GM04503 (cell line): ENCODE measurements at places on chromosomes 4 and X.

GRCh38 chr4:159069922-159070321, 33.0 kb upstream of the RAPGEF2 start:
- peak; percentile 55 for DNase-seq

DNA sequence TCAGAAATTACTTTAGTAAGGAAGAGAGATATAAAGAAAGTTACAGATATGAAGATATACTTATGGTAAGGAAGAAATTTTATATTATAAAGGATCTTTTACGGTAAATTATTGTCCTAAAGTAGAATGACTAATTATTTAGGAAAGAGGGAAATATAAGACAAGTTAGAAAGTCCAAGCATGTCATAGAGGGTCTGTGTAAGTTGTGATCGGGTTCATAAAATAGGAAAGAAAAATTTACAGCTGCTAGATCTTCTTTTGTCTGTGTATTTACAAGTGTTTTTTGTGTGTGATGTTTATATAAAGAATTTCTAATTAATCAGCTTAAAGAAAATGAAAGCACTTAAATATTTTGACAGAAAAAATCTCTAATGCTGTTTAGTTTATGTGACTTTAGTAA, 1054.9 kb upstream of the DIAPH2 start:
- no peak for DNase-seq

DNA sequence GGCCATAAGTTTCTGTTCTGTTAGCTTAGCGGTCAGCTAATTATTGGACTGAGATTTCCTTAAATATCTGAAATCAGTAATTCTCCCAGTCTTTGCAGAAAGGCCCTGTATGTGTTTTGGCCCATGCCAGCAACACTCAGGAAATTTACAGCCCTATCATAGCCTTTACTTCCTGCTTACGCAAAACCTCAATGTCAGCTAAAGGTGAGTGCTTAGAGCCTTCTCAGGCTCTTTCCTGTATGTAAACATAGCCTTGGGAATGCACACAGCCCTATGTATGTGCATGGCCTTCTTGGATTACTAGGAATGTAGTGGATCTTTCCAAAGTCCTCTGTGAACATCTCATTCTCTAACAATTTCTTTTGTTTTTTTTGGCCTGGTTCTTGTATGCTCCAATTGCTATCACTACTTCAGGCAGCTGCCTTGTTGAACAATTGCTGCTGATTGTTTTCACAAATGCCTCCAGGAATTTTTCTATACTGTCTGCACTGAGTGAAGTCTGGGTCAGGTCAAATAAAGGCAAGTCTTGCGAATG, 200.0 kb downstream of the PPP1R2C start:
- DNase-seq = no peak

DNA sequence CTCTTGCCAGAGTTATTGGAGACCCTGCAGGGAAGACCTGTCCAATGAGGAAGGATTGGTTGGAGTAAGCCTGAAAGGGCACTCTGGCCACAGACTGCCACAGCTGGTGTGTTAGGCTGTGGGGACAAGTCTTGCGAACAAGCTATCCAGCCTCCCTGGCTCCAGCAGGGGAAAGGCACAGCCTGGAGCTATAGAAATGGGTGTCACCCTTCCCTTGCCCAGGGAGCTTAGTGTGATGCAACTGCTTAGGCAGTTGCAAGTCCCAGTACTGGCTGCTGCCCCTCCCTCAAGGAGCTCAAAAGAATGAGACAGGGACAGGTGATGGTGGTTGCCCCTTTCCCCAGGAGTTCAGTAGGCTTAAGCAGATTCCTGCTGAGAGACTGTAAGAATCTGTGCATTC, 165.7 kb upstream of the CT83 start:
- no peak for DNase-seq

DNA sequence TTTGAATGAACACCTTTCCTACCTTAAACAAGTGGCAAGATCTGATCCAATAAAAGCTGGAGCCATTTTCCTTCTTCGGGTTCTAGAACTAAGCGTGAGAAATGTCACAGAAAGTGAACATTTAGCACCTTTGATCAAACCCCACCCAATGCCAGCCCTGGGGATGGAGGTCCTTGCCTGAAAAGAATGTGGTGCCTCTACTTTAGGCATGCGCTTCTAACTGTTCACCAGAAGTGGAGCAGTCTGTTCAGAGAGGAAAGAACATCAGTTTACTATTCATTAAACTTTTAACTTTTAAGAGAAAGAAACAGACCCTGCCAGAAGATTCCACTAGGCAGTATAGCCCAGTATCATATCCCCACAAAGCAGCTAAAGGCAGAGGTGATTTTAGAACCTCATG, 75.9 kb downstream of the INTS12 start:
- no peak for DNase-seq

GRCh38 chr4:104490096-104490769, 4.5 kb downstream of the CXXC4 start:
- DNase-seq = no peak

- DNase-seq = no peak
Measured at GRCh38 chrX:10120828-10121227, 35.9 kb upstream of the CLCN4 start.

GRCh38 chr4:7018281-7018680, 24.9 kb upstream of the TADA2B start:
- no peak for DNase-seq

GRCh38 chr4:53141308-53141707, 224.6 kb downstream of the SCFD2 start:
- DNase-seq = no peak

DNA sequence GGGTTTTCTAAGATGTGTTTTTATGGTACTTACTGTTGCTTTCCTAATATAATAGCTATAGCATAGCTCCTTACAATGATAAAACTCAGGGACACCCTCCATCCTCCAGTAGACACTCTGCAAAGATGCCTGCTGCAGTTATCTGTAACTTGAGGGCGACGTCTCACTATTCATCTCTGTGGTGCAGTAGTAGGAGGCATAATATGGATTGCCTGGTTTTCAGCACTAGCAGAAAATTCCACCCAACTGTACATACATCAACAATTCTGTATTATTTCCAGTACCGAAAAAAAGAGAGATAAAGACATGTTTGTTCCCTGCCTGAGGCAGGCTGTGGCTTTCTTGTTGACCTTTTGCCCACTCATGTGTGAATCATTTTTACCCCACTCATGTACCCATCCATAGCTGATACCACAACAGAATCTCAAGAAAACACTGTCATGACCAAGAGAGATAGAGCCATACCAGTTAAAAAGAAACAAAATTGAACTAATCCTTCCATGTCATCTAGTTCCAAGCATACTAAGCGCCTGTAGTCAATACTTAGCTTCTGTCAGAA, 220.1 kb downstream of the RAB28 start:
- no peak for DNase-seq
